ENCODE measurements at places on chromosomes 6 and 20. TPM values are rescaled to one million over a fixed set of nuclear protein-coding genes. Genes with fewer than 3 reads are reported as not detected.

DNA sequence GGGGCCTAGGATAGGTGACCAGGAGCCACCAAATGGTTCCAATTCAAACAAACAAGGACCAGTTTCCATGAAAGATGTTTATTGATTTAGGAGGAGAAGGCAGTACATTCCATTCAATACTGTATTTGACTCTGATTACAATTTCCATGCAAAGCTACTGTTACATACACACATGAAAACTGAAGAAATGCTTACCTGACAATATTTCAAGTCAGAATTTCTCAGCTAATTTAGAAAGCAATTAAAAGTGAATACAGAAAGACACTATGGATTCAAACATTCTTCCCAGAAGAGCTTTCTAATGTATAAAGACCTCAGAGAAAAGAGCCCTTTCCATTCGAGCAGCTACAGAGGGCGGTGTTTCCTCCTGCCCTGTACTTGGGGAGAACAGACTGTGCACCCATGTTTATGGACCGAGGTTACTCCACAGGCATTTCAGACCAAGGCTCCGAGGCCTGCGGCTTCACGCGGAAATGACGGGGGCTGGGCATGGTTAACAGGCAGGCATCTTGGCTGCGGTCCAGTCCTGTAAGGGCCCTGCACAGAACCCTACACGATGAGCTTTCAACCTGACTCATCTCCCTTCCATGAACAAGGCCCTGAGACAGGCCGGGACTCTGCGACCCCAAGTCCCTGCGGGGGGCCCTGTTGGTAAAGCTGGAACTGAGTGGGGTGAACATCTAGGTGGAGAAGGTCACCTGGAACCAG, 25.7 kb upstream of the TCFL5 start:
- no peak for DNase-seq
- no peaks in the 10 kb centered on the region for H3K4me1 ChIP-seq
- H3K36me3 ChIP-seq: no peaks in the 10 kb centered on the region
- H3K4me3 ChIP-seq: no peak overlapping the region

DNA sequence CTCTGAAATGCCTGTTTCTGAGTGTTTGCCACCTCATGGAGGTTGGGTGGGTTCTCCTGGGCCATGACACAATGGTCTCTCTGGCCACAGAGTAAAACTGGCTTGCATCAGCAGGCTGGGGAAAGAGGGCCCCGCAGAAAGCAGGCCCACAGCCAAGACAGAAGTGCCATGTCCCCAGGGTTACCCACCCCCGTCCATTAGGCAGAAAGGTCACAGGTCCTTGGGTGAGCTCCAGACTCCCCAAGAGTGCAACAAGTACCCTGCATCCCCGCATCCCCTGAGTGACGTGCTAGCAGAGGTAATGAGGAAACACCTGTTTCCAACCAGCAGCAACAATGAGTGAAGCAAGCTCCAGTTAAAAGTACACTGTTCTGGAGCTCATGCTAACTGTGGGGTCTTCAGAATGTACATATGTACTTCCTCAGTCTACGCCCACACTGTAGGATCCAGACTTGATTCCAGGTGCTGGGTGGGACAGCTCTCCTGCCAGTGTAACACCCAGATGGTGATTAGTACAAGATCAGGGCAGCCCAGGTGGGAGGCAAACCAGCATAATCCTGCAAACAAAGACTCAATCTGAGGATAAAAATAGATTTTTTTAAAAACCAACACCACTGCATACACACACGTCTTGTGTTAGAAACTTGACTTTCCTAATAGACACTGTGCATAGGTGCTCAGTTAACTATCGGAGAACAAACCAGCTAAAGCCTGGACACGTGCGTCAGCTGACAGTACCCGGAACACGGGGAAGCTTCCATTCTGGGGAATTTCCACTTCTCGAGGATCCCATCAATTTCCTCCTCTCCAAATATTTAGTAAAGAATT, 31.5 kb downstream of the RRBP1 start:
- no peak overlapping the region for H3K4me3 ChIP-seq
- H3K27ac ChIP-seq: no peak overlapping the region
- H3K36me3 ChIP-seq: no peaks in the 10 kb centered on the region

Gene KHDC1
- total RNA-seq: 7.0 TPM

Gene TGM2
- total RNA-seq: 0.22 TPM

GRCh38 chr6:133290930-133291329, 49.8 kb downstream of the EYA4 start:
- H3K4me3 ChIP-seq: no peak overlapping the region
- no peak overlapping the region for H3K27ac ChIP-seq
- DNase-seq: no peak
- peaks cover 10% of the 10 kb centered on the region for H3K4me1 ChIP-seq
- H3K36me3 ChIP-seq: no peaks in the 10 kb centered on the region

Gene SLC29A1
- 34.8 TPM for total RNA-seq

DNA sequence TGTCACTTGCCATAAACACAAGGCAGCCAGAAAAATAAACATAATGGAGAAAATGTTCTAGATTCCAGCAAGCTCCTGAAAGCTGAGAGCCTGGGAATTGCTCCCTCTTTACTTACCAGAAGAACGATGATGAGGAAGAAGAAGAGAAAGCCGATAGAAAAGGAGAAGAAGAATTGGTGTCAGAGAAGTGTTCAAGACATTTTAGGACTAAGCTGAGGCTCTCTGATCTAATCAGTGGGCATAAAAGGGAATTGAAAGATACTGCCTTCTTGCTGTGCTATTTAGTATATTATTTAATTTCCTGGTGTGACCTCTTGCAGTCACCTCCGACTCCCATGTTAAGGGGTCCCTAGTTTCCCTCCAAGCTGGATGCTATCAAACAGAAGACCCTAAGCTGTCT, 316.6 kb upstream of the JARID2 start:
- no peak overlapping the region for H3K4me3 ChIP-seq
- peaks cover 23% of the 10 kb centered on the region for H3K4me1 ChIP-seq
- H3K27me3 ChIP-seq: no peaks in the 10 kb centered on the region

GRCh38 chr20:40313730-40314129, 375.3 kb downstream of the MAFB start:
- H3K27me3 ChIP-seq: no peaks in the 10 kb centered on the region
- H3K27ac ChIP-seq: no peak overlapping the region
- no peaks in the 10 kb centered on the region for H3K36me3 ChIP-seq
- H3K4me3 ChIP-seq: no peak overlapping the region
- DNase-seq: no peak

DNA sequence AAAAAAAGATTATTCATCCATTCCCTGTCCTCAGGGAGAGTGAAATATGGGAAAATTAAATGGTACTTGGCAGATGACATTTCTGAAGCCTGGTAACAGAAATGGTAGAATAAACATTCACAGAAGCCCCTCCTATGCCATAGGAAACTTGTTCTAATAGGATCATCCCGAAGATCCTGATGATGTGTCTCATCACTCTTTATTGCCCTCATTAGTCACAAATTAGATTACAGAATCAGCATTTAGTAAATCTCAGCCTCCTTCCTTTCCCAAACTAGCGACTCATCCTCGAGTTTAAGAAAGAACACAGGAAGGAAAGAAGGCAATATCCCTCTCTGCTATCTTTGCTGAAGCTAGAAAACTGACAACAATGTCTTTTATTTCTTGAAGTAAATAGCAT, 154.4 kb downstream of the TMEM200A start:
- no peak overlapping the region for H3K27ac ChIP-seq
- H3K4me1 ChIP-seq: no peaks in the 10 kb centered on the region

Gene OSTM1
- 18.0 TPM for total RNA-seq

DNA sequence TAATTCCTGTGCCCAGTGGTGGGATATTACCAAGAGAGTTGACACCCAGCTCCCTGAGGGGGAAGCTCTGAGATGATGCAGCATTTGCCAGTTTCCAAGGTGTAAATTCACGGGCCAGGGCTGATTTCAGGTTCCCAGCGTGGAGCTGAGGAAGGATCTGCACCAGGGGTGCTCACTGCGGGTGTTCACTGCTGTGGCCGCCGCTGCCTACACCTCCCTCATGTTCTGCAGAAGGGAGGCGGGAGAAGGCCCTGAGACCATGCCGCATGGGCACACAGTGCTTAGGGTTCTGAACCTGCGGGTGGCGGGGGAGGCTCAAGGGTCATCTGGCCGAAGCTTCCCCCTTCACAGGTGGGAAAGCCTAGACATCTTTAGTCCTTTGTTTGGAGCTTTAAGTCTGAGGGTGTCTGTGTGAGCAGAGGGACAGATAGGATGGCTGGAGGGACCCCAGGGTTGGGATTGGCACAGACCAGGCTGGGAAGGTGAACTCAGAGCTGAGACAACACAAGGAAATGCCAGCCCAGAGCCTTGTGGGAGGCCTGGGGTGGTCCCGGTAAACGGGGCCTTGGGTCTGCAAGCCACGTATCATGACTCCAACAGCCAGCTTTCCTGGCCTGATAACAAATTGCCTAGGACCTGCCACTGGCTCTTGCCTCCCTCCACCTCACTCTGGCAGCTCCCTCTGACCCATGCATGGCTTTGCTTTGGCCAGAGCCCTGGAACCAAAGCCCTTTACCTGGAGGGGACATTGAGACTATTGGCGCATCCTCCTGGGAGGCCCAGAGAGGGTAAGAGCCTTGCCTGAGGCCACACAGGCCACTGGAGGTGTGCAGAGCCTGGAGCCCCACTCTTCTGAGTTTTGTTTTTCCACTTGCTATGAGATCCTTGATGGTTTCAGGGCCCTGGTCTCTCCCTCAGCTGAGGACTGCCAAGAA, 40.4 kb downstream of the SYNJ2 start:
- no peak overlapping the region for H3K4me3 ChIP-seq
- H3K27me3 ChIP-seq: no peaks in the 10 kb centered on the region
- no peak overlapping the region for H3K27ac ChIP-seq
- DNase-seq: no peak
- H3K4me1 ChIP-seq: peaks cover 1% of the 10 kb centered on the region

Gene WFDC2
- total RNA-seq: 2.7 TPM

DNA sequence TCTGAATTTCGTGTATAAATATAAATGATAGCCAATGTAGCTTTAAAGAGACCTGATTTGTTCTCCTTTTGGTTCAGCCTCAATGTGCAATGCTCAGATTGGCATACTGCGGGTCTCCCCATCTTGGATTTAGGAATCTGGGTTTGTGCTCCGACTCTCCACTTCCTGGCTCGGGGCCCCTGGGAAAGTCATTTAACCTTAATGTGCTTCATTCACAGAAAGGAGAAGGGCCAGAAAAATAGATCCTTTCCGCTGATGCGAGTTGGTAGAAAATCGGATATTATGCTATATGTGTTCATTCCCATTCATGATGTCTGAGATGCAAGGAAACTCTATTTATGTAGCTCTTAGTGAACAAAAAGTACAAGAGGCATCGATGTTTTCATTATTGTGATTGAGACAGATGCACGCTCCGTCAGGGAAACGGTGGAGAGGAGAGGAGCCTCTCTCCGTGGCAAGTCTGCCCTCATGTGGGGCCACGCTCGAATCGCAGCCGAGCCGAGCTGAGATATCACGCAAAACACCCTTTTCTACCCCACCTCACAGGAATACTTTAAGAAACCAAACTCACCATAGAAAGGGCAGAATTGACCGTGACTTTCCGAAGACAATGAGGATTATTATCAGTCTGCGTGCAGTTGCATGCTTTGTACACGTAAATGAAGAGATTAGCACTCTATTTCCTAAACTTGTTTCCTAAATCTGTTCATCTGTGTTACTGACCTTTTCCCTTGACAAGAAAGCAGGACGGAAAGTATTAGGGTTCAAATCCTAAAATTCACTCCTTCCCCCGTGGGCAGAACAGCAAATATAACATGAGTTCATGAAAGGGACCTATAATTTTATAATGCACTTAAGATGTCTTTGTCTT, 136.6 kb downstream of the COL9A1 start:
- H3K27ac ChIP-seq: no peak overlapping the region
- peaks cover 6% of the 10 kb centered on the region for H3K27me3 ChIP-seq
- H3K4me3 ChIP-seq: peak overlapping the region; percentile 27
- H3K36me3 ChIP-seq: no peaks in the 10 kb centered on the region

DNA sequence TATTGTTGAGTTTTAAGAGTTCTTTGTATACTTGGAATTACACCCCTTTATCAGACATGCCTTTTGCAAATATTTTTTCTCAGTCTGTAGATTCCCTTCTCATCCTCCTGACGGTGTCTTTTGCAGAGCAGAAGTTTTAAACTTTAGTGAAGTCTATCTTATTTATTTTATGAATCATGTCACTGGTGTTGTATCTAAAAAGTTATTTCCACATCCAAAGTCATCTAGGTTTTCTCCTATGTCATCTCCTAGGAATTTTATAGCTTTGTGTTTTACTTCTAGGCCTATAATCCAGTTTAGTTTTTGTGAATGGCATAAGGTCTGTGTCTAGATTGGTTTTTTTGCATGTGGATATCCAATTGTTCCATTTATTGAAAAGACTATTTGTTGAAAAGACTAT, 271.3 kb downstream of the KIF16B start:
- H3K27me3 ChIP-seq: no peaks in the 10 kb centered on the region
- DNase-seq: no peak
- no peak overlapping the region for H3K4me3 ChIP-seq

GRCh38 chr20:40459299-40459698, 229.7 kb downstream of the MAFB start:
- H3K4me3 ChIP-seq: no peak overlapping the region
- peaks cover 11% of the 10 kb centered on the region for H3K4me1 ChIP-seq
- H3K27me3 ChIP-seq: peaks cover 23% of the 10 kb centered on the region
- no peak overlapping the region for H3K27ac ChIP-seq
- no peak for DNase-seq

Gene PRSS35
- total RNA-seq: 4.5 TPM

Gene SPATA25
- 0.43 TPM for total RNA-seq

Gene VGLL2
- not detected for total RNA-seq

- H3K27me3 ChIP-seq: no peaks in the 10 kb centered on the region
- no peak overlapping the region for H3K27ac ChIP-seq
- no peaks in the 10 kb centered on the region for H3K36me3 ChIP-seq
- no peak overlapping the region for H3K4me3 ChIP-seq
- DNase-seq: peak; percentile 33
These were observed 164.8 kb downstream of the QKI start for GRCh38 chr6:163579111-163579879.

GRCh38 chr20:1324598-1325172, 4.3 kb downstream of the SDCBP2 start:
- H3K27ac ChIP-seq: no peak overlapping the region
- H3K4me1 ChIP-seq: peaks cover 4% of the 10 kb centered on the region
- H3K36me3 ChIP-seq: no peaks in the 10 kb centered on the region
- no peaks in the 10 kb centered on the region for H3K27me3 ChIP-seq
- peak overlapping the region; percentile 87 for H3K4me3 ChIP-seq
- no peak for DNase-seq

Gene HLA-DRB1
- 15.1 TPM for total RNA-seq

Gene COL9A3
- total RNA-seq: 10.5 TPM

Gene ECT2L
- total RNA-seq: not detected

GRCh38 chr6:122676688-122677087, 66.5 kb downstream of the PKIB start:
- no peaks in the 10 kb centered on the region for H3K27me3 ChIP-seq
- DNase-seq: no peak
- H3K4me3 ChIP-seq: no peak overlapping the region
- H3K27ac ChIP-seq: no peak overlapping the region
- no peaks in the 10 kb centered on the region for H3K4me1 ChIP-seq

DNA sequence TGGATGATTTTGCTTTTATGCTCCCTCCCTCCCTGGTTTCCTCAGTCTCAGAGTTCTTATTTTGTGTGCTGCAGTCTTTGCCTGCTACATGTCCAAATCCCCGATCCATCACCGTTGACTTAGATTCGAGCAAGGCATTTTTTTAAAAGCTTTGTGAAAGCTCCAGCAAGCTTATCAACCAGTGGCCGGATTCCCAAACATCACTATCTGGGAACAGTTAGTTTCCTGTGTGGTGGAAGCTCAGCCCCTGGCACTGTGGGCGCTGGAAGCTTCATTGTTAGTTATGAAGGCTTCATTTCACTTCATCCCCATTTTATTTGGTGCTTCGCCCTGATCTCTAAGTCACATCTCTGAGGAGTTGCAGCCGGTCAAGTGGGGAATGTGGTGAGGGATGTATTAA, 44.7 kb downstream of the DEK start:
- H3K4me3 ChIP-seq: no peak overlapping the region
- H3K27me3 ChIP-seq: no peaks in the 10 kb centered on the region
- H3K27ac ChIP-seq: peak overlapping the region; percentile 65

GRCh38 chr6:149271348-149272340, 45.9 kb upstream of the TAB2 start:
- no peak overlapping the region for H3K4me3 ChIP-seq
- H3K27ac ChIP-seq: no peak overlapping the region
- no peaks in the 10 kb centered on the region for H3K27me3 ChIP-seq

Measured in neural progenitor cell (in vitro differentiated cells).